ENCODE measurements at places on chromosomes 3 and 15.

DNA sequence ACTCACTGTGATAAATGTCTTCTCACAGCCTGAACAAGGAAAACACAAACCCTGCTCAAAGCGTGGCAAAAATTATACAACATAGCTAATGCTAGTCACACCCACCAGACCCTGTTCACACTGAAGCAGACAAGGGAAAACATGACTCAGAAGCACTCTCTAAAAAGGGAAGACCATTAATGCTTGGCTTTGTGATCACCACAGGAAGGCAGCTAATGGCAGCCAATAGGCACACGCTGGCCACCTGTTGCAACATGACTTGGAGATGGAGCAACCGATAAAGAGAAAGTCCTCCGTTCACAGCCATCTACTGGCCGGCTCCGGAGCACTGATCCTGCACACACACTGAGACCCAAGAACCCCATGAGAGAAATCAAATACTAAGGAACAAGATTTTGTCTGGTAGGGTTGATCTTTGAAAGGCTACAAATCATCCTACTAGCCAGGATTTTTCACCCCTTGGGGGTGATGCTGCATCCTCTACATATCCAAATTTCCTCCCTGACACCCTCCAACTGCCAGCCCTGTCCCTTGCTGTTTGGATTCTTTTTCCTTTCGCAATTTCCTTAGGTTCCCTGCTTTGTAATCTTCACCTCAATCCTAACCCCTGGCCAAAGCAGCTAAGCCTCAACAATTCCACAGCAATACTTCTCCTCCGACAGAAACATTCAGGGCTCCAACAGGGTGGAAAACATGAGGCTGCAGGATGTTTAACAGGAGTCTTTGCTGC is 3.2 kb downstream of the ZXDC start:
- peak; percentile 41 for DNase-seq

DNA sequence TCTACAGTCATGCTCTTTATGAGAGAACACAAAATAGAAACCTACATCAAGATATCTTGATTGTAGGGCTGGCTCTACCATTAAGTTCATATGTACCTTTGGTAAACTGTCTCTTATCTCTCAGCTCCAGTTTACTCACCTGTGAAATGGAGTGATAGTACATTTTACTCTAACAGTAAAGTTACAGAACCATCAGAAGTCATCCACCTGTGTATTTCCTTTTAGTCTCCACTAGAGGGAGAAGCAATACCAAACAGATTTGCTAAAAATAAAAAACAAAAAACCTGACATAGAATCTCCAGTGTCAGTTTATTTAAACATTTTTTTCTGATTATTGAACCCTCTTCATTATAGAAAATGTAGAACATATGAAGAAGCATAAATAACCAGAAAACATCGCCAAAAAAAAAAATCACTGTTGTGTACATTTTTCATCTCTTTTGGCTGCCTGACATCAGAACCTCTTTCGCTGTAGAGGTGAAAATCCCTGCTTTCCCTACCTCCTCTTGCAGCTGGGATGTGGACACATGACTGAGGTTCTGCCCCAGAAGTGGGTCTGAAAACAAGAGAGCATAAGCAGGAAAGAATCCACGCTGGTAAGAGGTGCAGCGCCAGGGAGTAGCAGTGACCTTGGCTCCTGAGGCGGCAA is 48.7 kb upstream of the WDR72 start:
- DNase-seq = peak; percentile 21

- peak; percentile 71 for DNase-seq
These were observed 61.2 kb upstream of the SEC22A start for GRCh38 chr3:123140550-123140949.

DNA sequence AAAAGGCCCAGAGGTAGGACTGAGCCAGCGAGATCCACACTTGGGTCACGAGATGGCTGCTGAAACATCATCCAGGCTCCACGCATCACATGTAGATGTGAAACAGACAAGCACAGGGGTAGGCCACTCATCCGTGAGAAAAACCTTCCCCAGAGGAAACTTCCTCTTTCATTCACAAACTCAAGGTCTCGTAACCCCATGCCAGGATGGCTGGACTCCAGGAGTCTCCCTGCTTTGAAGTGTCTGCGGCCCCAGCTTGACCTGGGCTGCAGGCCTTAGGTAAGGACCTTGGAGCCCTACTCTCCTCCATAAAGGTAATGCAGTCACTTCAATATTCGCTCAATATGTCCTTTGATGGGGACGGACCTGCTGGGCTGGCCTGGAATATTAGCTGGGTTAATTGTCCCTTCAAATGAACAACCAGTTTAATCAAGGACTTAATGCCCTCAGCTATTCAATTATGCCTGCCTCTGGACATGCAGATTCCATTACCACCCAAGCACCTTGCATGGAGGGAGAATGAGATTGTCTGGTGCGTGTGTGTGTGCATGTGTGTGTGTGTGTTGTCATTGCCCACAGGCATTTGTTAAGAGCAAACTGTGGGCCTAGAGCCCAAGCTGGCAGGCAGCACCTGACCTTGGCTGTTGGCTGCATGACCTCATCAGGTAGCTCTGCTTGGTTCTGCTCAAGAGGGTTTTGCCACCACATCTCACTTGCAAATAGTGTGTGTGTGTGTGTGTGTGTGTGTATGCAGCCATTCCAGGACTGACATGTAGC is 186.9 kb upstream of the TLE3 start:
- DNase-seq = no peak

DNA sequence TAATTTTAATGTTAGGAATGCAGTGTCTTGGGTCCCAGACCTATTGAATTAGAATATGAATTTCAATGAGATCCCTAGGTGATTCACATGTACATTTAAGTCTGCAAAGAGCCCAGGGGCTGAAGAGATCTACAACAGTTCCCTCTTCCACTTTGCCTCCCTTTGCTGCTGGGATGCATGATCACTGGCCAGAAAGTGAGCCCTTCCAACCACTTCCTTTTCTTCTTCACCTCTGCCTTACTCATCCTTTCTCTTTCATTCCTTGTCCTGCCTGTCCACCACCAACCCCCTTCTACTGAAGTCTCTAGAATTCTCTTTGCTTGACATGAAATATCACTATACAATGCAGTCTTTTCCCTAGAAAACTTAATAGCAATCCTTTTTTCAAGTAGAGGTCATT is 222.4 kb upstream of the LRIG1 start:
- no peak for DNase-seq

DNA sequence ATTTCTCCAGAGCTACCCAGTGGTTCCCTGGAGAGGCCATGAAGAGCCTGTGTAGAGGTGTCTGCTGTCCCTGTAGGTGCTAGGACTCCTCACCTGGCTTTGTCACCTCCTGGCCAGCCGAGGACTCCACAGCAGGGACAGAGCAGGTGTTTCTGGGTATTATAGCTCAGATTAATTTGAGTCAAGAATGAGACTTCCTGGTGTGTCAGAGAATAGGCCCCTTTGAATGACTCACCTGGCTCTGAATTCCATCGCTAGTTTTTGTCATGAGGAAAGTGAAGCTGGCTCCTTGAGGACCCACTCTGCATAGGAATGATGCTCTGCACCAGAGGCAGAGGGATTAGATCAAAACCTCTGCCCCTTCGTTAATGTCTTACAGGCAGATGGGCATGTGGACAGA is 167.5 kb upstream of the TOPAZ1 start:
- DNase-seq = no peak

GRCh38 chr3:12822725-12823373 is 18.5 kb downstream of the RPL32 start:
- no peak for DNase-seq

DNA sequence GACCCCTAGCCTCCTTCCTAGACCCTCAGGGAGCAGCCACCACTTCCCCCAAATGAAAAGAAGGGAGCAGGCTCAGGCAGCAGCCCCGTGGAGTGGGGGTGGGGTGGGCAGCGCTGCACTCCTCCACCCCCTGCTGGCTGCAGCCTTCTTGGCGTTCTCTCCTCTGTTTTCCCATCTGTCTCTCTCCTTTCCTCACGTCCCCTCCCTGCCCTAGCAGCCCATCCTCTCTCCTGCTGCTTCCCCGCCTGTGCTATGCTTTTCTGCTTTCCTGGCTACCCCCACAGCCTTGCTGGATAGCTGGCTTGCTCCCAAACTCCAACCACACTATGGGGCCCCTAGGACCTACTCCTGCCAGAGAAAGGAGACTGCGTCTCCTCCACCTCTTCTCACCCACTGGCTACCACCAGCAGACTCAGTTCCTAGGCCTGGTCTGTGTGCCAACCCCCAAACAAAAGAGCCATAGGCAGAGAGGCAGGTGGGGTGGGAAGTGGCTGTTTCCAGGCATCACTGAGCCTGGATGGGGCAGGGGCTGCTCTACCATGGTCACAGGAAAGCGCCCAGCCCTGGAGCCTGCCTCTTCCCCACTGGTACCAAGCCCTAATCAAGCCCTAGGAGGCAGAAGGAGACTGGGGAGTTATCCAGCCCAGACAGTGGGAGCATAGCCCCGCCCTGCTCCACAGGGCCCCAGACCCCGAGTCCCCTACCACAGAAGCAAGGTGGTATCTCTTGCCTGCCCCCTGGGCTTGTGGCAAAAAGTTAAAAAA is 3.4 kb upstream of the DISP2 start:
- DNase-seq = peak; percentile 74

GRCh38 chr15:31390029-31390428 is 63.4 kb downstream of the KLF13 start:
- DNase-seq = no peak

DNA sequence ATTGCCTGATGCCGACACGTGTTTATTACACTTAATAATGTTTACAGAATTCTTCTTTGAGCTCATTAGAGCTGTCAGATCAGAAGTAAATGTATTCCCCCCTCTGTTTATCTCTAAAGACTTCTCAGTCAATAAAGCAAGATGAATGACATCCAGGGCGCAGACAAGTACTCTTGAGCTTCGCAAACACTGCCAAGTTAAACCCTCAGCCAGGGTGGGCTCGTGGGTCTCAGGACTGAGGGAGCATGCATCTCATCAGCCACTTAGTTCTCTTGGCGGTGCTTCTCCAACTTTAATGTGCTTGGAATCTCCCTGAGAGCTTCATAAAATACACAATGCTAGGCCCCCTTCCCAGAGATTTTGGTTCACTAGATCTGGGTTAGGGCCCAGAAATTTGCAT is 333.9 kb upstream of the THRB start:
- no peak for DNase-seq

- no peak for DNase-seq
These were observed 345.2 kb upstream of the TPRG1 start for GRCh38 chr3:188826574-188826973.
